ENCODE measurements at places on chromosomes 3 and 15.

GRCh38 chr3:72141264-72141663 lies 356.3 kb upstream of the PROK2 start:
- DNase-seq = no peak

DNA sequence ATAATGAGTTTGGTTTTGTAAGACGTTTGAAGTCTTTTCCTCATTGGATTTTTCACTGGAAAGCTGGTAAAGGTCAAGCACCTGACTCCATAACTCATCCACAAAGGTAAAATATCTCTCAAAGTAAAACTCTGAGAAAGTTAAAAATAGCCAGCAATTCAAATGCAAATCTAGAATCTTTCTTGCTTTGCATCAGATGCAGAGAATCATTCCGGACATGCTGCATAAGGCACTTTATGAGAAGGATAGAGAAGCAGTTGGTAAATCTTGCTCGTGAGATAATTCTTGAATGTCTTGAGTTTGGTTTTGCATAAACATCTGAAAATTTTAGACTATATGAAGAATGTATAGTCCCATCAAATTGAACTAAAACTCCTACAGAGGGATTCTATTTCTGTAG lies 9.1 kb downstream of the KCNMB2 start:
- no peak for DNase-seq

- no peak for DNase-seq
These were observed 1264.3 kb upstream of the ALCAM start for GRCh38 chr3:104102386-104102785.

DNA sequence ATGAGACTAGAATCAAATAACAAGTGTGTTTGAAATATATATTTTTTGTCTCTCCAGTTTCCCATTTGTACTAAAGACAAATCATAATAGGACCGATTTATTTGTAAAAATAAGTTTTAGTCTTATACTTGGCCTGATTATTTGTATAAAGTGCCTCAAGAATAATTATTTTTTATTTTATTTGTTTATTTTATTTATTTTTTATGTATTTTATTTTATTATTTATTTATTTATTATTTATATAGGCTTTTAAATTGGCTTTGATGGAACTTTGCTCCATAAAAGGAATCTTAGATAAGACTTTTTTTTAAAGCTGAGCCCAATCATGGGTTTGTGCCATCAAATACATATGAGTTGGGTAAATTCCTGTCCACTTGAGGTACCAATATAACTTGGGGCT lies 22.2 kb upstream of the ZNF80 start:
- DNase-seq = no peak

GRCh38 chr3:183766107-183766506 lies 59.3 kb downstream of the MAP6D1 start:
- no peak for DNase-seq

GRCh38 chr15:89489376-89489775 lies 7.0 kb downstream of the RHCG start:
- DNase-seq = no peak

- no peak for DNase-seq
These were observed 230.5 kb upstream of the LRTM1 start for GRCh38 chr3:55158345-55158744.

GRCh38 chr3:184567946-184568559 lies 6.5 kb downstream of the EPHB3 start:
- DNase-seq = no peak

GRCh38 chr15:64982472-64982871 lies 7.2 kb downstream of the SPG21 start:
- no peak for DNase-seq

DNA sequence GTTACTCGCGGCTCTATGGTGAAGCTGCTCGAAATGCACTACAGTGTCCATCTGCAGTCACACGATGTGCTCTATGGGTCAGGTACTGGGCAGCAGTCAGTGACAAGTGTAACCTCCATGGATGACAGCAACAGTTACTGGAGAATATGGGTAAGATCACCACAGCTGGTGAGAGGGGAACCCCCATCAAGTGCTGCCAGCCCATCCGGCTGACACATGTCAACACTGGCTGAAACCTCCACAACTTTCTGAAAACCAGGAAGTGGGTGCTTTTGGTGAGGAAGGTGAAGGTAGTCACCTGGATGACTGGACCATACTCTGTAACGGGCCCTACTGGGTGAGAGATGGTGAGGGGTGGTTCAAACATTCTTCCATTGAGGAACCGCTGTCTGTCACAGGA lies 87.4 kb upstream of the C15orf39 start:
- no peak for DNase-seq

Data from stimulated activated CD4-positive, alpha-beta T cell treated with anti-CD3 and anti-CD28 coated beads, Interleukin-15, amount 100 ng/mL, for 1 hour (primary cell).